AG08395 (cell line): ENCODE measurements at places on chromosomes 11 and 22.
A peak's percentile ranks its signal among the peaks of the same experiment; 100 is the strongest.

DNA sequence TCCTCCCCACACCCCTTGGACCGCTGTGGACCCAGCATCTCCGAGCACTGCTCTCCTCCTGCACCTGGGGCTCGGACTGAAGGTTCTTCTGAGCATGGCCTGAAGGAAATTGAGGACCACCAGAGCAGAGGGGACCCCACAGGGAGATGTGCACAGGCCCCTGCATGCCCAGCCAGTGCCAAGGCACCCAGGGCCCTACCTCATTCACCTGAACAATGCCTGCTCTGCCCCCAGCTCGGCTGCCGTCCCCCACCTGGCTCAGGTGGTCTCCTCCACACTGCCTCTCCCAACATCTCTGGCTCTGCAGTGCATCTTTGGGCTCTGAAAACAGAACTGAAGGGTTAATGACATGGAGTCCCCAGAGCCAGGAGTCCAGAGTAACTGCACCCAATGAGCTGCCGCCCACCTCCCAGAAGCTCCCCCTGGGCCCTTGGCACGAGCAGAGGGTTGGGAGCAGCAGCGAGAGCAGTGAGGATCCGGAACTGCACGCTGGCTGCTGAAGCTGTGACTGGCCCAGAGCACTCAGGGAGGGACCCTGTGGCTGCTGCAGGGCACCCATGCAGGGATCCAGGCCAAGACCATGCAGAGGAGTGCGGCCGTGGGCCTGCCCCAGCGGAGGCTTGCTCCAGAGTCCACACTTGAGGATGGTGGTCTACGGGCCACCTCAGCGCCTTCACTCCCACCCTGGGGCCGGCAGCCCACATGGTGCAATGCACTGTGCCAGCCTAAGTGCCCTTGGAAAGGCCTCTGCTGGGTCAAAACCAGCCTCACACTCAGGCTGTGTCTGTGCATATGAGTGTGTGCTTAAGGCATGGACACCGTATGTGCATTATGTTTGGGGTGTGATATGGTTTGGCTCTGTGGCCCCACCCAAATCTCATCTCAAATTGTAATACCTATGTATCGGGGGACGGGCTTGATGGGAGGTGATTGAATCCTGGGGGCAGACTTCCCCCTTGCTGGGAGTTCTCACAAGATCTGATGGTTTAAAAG, 686.1 kb downstream of the TBC1D22A start:
- no peak for DNase-seq

DNA sequence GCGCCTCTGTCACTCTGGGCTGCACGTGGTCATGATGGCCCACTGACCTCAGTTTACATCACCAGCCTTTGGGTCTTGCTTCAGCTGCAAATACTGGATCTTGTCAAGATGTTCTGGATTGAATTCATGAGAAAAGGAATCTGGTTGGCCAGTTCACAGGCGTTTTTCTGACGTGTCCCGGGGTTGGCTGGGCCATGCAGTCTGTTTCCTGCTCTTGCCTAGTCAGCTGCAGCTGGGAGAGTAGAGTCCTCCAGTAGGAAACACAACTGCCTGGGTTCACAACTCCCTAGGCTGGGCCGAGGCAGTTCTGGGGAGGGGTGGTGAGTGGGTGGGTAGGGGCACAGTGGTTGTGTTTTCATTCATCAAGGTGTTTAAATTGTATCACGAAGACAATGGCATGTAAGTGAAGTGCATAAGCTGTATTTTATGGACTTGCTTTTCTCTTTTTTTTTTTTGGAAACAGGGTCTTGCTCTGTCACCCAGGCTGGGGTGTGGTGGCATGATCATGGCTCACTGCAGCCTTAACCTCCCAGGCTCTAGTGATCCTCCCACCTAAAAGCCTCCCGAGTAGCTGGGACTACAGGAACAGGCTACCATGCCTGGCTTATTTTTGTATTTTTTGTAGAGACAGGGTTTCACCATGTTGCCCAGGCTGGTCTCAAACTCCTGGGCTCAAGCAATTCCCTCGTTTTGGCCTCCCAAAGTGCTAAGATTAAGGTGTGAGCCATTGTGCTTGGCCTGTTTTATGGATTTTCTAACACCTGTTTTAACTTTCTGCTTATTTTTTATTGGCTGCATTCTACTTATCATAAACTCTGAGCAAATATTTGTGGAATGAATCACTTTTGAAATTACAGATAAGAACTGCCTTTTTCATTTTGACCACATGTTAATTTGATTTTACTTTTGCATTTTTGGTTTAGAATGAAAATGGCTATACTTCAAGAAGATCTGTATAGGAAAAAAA, 54.0 kb upstream of the PITPNB start:
- DNase-seq, result no peak

GRCh38 chr11:101341578-101341977, 212.0 kb upstream of the PGR start:
- DNase-seq, result no peak

- DNase-seq, result no peak
Measured at GRCh38 chr11:128931668-128932067, 11.0 kb downstream of the TP53AIP1 start.

DNA sequence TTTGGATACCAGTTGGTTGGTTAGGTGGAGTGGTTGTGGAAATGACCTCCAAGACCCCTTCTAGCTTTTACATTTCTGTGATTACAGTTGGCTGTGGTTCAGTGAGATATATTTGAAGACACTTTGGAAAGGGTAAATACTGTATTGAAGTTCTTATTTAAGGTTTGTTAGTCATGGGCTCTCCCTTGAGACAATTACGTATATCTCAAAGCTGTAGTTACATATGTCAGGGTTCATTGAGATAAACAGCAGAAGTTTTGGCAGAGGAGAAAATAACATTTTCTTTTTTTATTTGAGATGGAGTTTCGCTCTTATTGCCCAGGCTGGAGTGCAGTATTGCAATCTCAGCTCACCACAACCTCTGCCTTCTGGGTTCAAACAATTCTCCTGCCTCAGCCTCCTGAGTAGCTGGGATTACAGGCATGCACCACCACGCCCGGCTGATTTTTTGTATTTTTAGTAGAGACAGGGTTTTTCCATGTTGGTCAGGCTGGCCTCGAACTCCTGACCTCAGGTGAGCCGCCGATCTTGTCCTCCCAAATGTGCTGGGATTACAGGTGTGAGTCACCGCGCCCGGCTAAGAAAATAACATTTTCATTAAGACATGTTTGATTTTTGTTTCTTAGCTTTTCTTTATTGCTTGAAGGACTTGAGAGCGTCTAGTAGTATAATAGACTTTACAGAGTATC, 1.9 kb downstream of the RNF121 start:
- DNase-seq, result no peak

DNA sequence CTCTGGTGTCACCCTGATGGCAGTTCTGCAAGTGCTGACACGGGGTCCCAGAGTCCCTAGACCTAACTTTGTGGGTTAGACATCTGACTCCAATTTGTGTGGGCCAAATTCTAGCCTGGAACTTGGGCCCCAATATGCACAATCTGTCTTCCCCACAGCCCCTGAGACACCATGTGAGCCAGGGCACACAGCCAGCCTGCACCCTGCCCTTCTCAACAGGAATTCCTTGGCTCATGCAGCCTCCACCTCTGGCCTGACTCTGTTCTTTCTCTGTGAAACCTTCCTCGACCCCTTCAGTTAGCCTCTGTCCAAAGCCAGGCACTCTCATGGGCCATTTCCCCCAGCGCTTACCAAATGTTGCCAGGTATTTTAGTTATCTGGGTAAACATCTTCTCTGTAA, 59.1 kb upstream of the POU2AF1 start:
- no peak for DNase-seq

- no peak for DNase-seq
Measured at GRCh38 chr11:89463266-89463780, 27.9 kb downstream of the NOX4 start.

DNA sequence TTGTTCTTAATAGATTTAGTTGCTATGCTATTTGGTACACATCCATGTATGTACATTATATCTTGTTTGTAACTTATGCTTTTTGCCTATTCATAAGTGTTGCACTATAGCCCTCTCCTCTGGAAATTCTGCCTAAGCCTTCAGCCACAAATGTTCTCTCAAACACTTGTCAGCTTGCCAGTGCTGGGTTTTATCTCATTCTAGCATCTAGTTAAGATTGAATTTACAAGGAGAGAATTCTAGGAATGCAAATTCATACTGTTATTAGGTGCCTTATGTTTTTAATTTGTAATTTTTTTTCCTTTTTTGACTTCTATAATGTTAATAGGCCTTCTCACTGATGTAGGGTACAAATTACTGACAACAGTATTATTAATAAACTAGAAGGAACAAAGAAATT, 14.6 kb upstream of the CTSC start:
- peak; percentile 10 for DNase-seq

DNA sequence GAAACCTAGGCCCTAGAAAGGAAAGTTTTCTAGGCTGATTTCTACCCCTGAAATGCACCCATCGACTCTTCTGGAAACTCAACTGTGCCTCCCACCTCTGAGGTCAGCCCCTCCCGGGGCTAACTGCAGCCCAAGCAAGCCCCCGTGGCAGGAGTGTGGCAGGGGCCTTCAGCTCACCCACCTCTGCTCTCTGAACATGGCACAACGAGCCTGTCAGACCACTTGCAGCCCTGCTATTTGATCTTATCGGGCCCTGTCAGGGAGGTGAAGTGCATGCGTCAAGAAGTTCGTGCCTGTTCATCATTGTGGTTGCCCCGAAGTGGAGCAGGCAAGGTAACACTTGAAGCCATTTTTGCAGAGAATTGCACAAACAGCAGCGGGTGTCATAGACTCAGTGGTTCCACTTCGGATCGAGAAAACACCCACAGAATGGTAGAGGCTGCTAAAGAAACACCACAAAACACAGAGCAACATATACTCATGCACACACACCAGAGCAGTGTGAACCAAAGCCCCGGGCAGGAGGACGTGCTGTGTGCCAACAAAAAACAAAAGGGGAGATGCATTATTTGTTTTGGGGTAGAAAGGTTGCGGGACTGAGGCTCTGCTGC, 262.7 kb downstream of the ETS1 start:
- no peak for DNase-seq

DNA sequence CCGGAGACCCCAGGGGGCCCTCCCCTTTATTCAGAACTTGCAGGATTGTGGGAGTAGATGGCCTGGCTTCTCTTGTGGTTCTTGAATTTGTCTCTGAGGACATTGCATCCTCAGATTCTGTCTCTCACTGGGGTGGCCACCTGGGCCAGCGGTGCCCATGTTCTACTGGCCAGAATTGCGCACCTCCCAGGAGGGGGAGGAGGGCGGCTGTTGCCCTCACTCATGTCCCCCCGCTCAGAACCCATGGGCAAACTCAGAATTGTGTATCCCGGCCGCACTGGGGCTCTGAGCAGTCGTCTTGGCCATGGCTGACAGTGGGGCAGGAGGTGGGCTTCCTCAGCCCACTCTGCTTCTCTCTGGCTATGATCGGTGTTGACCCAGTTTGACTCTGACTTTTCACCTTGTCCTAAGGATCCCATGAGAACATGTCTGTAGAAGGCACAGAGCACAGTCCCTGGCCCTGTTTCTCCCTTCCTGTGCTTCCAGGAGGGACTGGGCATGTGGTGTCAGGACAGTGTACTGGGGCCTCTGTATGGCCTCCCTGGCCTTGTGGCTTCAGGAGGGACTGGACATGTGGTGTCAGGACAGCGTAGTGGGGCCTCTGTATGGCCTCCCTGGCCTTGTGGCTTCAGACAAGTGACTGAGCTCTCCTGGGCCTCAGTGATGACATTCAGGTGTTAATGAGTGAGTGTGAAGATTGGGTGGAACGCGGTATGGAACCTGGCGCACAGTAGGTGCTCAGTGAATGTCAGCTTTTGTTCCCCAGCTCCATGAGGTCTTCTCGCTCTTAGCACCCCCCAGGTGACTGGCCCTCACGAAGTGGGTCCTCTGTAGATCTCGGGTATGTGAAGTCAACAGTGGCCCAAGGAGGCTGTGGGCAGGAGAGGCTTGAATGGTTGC, 99.3 kb downstream of the TBC1D22A start:
- DNase-seq, result no peak

DNA sequence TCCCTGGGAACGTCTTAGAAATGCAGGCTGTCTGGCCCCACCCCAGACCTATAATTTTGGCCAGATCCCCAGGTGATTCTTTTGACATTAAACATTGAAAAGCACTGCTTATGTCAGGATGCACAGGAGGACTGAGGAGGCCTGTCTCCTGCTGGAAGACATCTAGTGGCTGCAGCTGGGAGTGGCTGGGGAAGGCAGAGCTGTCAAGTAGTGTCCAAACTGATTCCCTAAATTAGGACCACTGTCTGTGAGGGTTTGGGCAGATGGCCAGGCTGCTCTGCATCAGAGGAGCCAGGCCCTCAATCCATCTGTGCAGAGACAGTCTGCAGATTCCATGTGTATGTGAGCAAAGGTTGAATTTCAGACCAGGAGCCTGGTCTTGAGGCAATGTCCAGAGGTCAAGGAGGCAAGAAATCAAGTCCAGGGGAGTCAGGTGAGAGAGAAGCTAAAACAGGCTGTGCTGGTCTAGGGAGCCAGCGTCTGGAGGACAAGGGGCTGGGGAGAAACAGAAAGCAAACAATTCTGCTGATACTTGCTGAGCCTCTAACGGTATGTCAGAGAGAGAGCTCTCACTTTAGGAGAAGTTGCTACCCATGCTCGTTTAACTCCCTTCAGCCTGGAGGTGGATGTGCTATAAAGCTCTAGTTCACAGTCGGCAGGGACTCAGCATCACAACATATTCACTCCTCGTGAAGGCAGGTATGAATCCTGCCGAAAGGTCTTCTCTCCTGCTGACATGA, 15.3 kb upstream of the SYTL2 start:
- DNase-seq, result peak; percentile 65

GRCh38 chr11:20321177-20321576, 42.3 kb upstream of the HTATIP2 start:
- no peak for DNase-seq

DNA sequence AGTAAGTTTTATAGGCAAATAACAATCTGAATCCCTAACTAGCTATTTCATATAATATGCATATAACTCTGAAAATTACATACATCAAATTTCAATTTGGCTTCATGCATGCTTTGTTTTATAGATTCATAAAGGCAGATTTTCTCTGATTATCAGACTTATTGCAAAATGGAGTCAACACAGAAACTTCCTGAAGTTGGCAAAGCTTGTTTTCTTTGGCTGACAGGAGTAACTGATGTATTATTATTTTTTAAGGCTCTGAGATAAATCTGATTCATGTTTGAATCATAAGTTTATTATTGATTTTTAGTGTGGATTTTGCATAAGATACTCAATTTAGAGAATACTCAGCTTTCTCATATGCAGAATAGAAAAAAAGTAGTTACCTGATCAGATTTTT, 356.3 kb upstream of the CCDC90B start:
- DNase-seq, result no peak

GRCh38 chr22:50525858-50526107, 385 bp upstream of the SCO2 start:
- DNase-seq, result no peak

DNA sequence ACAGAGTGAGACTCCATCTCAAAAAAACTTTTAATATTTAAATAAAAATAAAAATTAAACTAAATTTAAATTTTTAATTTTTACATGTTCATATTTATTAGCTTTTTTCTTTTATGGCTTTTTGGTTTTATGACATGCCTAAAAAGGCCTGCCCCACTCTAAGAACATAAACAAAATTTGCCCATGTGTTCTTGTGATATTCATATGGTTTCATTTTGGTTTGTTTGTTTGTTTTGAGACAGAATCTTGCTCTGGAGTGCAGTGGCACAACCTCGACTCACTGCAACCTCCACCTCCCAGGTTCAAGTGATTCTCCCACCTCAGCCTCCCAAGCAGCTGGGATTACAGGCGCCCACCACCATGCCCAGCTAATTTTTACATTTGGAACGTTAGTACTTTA, 27.7 kb downstream of the SUSD2 start:
- no peak for DNase-seq
